ENCODE measurements at places on chromosomes 5 and 9.

- no peak for ATAC-seq
Observed at GRCh38 chr5:61589946-61590345, 257.9 kb downstream of the ZSWIM6 start.

GRCh38 chr5:102733534-102733933 lies 21.6 kb upstream of the PAM start:
- ATAC-seq = no peak

- no peak for ATAC-seq
Observed at GRCh38 chr5:155735388-155735787, 591.6 kb upstream of the SGCD start.

- no peak for ATAC-seq
Observed at GRCh38 chr9:7137040-7137439, 379.3 kb downstream of the KDM4C start.

DNA sequence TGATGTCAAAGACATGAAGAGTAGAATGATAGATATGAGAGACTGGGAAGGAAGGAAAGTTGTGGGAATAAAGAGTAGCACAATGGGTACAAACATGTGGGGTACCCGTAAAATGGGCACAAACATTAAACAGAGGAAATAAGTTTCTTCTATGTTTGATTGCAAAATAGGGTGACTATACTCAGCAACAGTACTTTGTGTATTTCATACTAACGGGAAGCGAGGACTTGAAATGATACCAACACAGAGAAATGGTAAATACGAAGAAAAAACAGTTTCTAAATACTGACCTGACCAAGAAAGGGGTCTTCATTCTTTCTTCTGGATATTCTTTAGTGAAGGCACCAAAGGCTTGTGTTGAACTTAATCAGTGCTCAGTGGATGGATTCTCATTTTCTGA lies 31.1 kb downstream of the ATP6V0E1 start:
- ATAC-seq = no peak

GRCh38 chr9:86749894-86750255 lies 197.4 kb downstream of the GAS1 start:
- ATAC-seq = no peak

All from activated T-helper 17 cell treated with anti-CD3 and anti-CD28 coated beads, Interleukin-2, amount 50 U/mL, for 72 hours (primary cell).